NCI-H526 (cell line): ENCODE measurements at places on chromosomes 16 and 17.

DNA sequence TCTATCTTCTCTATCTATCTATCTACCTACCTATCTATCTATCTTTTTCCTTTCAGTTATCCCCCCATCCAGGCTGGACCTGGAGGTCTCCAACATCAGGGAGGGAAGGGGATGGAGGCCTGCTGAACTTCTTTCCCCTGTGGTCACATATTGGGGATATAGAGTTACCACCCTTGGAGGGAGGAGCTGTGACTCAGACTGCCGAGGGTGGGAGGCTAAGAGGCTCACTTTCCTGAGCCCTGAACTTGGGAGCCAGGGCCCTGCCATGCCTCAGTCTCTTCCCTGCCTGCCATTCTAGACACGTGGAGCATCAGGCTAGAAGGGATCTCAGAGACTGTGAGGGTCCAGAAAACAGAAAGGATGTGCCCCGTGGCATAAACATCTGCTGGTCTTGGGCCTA is 8.4 kb downstream of the LRRC3C start:
- no peak for DNase-seq

DNA sequence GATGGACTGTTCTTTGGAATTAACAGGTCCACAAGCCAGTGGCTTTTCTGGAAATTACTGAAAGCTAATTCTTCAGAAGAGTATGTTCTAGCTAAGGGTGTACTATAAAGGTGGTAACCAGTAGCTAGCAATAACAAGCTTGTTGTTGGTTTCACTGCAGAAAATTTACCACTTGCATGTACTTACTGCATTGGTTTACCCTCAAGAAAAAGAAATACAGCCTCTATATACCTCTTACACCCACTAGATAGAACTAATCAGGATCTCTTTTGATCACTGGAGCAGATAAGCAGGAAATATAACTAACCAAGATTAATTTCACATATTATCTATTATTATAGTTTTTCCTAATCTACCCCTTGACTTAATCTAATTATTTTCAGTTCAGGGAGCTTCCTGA is 184.9 kb upstream of the TBX2 start:
- no peak for DNase-seq

DNA sequence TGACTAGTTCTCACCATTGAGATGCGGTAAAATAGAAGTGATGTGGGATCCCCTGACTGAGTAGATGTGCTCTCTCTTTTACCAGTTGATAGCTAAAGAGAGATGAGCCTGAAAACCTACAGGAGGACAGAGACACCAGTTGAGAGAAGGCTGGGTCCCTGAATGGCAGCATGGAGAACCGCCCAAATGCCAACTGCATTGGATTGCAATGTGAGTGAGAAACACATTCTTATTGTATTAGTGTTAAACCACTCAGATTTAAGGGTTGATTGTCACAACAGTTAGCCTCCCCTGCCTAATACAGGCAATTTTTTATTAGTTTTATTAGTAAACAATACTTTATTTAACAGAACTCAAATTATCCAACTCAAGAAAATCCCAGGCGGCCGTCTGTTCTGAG is 61.2 kb downstream of the SPACA3 start:
- no peak for DNase-seq

DNA sequence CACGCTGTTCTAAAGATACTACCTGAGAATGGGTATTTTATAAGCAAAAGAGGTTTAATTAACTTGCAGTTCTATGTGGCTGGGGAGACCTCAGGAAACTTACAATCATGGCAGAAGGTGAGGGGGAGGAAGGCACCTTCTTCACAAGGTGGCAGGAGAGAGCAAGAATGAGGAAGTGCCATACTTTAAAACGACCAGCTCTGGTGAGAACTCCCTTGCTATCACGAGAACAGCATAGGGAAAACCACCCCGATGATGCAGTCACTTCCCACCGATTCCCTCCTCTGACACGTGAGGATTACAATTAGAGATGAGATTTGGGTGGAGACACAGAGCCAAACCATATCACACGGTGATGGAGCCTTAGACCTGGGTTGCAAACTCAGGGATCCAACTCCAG is 317.5 kb upstream of the EEF2KMT start:
- DNase-seq, result no peak

DNA sequence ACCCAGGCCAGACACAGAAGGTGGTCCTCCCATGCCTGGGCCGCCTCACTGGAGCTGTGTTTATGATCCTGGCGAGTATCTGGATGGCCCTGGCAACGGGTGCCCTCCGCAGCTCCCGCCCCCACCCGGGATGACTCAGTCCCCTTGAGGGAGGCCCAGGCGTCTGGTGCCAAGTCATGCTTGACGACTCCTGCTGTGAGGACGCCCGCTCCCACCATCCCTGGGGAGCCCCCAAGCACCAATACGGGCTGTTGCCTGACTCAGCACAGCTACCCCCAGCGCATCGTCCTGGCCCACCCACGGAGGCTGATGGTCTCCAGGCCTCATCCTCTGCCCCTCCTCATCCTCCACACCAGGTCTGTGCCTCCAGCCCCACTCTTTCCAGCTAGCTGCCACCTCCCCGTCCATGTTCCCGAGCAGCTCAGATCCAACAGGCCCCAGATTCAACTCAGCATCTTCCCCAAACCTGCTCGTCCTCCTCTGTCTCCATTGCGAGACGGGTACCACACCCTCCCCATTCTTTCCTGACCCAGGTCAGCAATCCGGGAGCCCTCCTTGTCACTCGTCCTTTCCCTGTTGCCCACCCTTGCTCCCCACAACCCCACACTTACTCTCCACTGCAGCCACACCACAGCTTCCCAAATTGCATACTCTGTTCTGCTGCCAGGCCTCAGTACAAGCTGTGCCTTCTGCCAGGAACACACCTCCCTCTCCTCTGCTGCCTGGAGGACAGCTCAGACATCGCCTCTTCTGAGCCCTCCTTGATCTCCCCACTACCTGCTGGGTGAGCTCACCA is 2.6 kb downstream of the CAMKK1 start:
- DNase-seq, result peak; percentile 27

DNA sequence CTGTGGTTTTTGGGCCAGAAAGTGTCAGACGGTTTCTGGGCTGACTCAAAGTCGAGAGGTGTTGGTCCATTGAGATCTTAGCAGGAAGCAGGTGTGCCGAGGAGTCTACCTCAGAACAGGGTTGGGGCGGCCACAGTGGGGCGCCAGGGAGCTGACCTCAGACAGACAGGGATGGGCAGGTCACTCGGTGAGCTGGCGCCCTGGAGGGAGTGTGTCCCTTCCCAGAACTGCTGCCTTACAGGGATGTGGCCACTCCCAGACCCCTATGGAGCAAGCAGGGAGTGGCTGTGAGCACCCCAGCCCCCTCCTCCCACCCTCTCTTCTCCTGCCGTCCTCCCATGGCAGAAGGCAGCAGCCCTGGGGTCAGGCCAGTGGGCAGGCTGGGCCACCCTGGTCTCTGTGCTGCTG is 14.0 kb upstream of the DPEP1 start:
- DNase-seq, result peak; percentile 66

GRCh38 chr17:44775838-44776621 is 17.2 kb downstream of the ADAM11 start:
- DNase-seq, result peak; percentile 92

DNA sequence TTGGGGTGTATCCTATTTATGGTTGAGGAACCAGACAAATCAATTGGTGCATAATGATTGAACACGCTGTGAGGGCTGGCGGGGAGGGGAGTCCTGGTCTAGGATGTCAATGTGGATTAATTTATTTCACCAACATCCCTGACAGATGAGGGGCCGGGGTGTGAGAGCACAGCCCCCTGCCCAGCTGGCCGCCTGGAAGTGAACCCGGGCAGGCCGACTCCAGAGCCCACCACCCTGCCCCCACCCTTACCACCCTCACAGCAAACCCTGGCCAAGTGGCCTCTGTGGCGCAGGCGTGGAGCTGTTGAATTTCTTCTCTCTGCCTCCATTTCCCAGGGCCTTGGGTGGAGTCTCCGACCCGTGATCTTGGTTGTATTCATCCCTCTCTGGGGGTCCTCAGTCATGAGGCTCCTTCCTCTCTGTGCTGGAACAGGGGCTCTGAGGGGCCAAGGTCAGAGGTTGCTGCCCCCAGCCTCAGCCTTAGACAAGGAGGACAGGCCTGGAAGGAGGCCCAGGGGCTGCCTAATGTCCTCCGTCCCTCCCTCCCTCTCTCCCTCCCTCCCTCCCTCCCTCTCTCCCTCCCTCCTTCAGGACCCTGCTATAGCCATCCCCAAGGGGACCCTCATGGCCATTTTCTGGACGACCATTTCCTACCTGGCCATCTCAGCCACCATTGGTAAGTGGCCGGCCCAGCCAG is 12.6 kb downstream of the SLC12A3 start:
- no peak for DNase-seq

GRCh38 chr17:20225162-20226115 is 216.3 kb downstream of the SPECC1 start:
- DNase-seq, result no peak
